ENCODE measurements at places on chromosomes 11 and 22.

DNA sequence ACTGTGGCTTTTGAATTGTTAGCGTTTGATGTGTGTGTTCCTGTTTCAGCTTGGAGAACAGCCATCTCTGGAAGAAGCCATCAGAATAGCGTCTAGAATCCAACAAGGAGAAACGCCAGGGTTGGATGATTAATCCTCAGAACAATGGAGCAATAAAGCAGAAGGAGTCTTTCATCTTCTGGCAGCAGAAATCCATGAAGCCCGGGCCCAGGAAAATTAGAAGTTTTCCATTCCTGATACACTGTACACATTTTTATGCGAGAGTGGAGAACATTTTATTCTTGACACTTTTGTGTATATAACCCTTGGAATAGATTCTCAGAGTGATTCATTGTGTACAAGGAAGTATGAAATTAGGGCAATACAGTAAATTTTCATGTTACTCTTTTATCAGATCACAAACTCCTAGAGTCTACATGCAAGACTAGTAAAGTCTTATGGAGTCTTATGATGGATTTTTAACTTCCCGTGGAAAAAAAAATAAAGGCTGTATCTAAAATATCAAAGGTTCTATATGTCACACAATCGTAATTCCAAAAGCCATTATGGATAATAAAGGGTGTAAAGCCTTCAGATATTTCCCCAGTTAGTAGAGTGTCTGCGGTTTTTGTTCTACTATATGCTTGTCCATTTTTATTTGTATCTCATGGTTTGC, 45.9 kb upstream of the WEE1 start:
- no peak for DNase-seq

- DNase-seq: no peak
Observed at GRCh38 chr22:32211011-32211410, 6.1 kb upstream of the RFPL2 start.

DNA sequence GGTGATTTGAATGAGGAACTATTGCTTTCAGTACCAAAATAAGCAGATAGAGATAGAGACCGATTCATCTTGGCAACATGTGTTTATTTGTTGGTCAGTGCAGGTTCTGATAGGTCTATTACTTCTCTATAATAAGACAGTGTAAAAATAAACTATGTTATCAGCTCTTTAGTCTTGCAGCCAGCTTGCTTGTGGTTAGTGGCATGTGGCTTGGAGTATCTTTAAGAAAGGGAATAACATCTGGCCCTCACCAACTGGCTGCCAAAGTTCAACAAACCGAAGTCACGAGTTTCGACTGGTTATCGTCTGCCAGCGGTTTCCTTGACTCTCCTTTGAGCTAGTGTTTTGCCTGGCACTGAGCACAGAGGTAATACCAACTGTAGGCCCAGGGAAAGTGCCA, 71.8 kb downstream of the CTTN start:
- no peak for DNase-seq

DNA sequence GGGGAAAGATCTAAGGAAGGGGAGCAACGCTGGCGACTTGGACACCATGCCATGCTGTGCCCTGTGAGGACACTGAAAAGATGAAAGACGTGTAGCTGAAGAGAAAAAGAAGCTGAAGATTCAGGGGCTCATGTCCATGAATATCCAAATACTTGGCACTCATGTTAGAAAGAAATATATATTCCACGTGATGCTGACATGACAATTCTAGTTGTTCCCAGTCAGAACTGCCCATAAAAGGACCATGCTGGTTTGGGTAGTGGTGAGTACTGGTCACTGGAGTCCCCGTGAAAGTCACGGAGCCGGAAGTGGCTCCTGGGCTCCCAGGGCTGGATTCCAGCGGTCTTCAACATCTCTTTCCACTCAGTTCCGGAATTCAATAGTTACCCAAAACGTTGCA, 9.9 kb downstream of the MS4A15 start:
- DNase-seq: no peak

DNA sequence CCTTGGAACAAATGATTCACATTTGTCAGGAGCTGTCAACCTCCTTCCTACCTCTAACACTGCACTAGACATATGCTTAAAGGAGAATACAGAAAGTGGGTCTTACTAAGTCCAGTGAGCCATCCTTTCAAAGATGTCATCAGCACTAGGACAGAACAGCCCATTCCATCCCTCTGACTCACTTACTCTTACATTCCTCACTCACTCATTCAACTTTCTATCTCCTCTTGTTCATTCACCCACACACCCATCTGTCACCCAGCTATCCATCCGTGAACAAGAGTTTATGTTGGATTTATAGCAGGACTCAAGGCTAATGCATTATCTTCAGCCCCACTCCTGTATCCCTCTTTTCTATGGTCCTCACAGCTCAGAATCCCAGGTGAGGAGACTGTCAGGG, 9.1 kb downstream of the INSC start:
- no peak for DNase-seq

- no peak for DNase-seq
Observed at GRCh38 chr11:26063915-26064314, 268.0 kb upstream of the ANO3 start.

Measured in SK-N-MC (cell line).